ENCODE measurements at places on chromosomes 11 and 22.

- no peak for DNase-seq
Observed at GRCh38 chr11:61814247-61814957, 2.4 kb downstream of the FADS1 start.

- no peak for DNase-seq
Observed at GRCh38 chr22:45212992-45213751, 27.5 kb downstream of the KIAA0930 start.

DNA sequence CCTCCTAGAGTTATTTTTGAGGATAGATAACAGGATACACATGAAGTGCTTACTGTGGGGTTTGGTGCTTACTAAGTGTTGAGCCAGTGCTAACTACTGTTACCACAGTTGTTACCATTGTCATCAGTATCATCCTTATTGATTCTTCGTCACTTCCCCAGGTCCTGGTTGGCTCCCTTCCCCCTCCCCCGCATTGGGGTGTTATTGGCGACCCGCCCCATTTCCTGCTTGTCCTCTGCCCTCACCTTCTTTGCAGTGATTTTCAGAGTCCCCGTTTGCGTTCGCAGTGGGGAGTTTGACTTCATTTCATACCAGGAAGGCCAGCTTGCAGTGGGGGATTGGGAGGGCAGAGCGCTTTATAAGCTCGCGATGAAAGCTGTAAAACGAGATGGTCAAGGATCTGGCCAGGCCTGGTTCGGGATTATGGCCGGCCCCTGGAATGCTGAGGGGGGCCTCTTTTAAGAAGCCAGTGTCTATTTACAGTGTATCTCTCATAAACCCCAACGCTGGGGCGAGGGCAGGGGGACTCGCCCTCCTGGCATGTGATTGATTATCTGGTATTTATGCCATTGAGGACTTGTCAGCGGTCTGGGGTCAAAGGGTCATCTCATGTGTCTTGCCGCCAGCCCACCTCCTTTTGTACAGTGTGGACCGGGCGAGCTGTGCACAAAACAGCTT, 84.6 kb upstream of the NNMT start:
- DNase-seq = no peak

- no peak for DNase-seq
Observed at GRCh38 chr11:117597071-117597470, 199.9 kb downstream of the DSCAML1 start.

GRCh38 chr22:36465232-36466021, 16.0 kb downstream of the TXN2 start:
- DNase-seq = no peak

GRCh38 chr11:72129381-72129780, 6.1 kb upstream of the FOLR3 start:
- DNase-seq = no peak

DNA sequence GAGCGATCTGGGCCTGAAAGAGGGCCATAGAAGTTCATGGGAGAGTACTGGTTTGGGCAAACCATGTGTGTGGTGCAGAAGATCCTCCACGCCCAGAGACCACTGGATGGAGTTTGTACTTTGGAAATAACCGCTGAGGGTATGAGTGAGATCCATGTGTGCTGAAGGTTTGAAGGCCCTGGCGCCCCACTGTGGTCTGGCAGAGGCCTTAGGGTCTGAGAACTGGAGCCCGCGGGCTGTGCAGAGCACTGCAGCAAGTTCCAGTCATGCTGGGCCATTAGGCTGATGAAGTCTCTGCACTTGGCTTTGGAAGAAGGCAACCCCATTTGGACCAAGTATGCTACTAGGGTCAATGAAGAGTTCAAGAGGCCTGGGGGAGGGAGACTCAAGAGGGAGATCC, 186.4 kb downstream of the BUD13 start:
- DNase-seq = no peak

DNA sequence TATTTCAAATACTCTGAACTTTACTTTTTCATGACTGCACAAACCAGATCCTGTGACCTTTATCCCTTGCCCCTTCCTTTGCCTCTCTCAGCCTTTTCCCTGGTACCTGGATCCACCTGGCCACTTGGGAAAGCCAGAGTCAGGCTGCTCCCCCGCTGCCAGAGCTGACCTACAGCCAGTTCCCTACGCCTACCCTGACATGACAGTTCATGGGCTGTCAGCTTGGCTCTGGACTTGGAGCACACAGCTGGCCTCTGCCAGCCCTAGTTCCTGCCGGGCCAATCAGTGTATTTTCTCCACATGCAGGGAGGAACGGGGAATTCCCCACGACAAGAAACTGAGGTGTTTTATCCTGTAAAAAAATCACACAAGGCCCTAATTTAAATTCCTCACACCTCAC, 382.6 kb downstream of the INSC start:
- no peak for DNase-seq

- DNase-seq = no peak
Observed at GRCh38 chr22:42180349-42180842, 49.8 kb upstream of the CYP2D6 start.

DNA sequence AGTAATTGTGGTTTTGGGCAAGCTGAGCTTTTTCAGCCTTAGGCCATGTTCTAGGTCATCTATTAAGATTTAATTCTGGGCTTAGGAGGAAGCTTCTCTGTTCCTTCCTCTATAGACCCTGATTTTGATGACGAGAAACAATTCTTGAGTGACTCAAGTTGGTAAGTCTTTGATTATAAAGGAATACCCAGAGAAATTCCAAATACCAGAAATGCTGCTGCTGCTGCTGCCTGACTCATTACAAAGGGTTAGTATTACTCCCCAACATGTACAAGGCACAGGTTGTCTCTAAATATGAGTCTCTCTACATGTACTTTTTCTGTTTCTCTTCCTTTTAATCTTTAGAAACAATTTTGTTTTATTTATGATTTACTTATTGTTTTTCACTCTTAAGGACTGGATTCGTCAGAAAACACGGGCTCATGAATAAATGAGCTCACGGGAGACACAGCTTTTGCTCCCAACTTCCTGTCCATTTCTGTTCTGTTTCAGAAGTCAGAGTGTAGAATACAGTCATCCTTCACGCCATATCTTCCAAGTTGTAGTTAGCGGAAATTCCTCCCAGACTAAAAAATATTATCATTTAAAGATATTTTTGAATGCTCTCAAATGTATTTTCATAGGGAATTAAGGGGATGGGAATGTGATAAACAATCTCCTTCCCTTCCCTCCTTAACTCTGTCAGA, 31.8 kb upstream of the RBMXL2 start:
- DNase-seq = no peak

Data from esophagus squamous epithelium (tissue), 5 donors.